CD4-positive, alpha-beta T cell treated with Interleukin-4 for 1 hour (primary cell): ENCODE measurements at places on chromosomes 4 and X.

GRCh38 chr4:109027016-109027500 is 264.2 kb upstream of the ETNPPL start:
- no peak for DNase-seq

DNA sequence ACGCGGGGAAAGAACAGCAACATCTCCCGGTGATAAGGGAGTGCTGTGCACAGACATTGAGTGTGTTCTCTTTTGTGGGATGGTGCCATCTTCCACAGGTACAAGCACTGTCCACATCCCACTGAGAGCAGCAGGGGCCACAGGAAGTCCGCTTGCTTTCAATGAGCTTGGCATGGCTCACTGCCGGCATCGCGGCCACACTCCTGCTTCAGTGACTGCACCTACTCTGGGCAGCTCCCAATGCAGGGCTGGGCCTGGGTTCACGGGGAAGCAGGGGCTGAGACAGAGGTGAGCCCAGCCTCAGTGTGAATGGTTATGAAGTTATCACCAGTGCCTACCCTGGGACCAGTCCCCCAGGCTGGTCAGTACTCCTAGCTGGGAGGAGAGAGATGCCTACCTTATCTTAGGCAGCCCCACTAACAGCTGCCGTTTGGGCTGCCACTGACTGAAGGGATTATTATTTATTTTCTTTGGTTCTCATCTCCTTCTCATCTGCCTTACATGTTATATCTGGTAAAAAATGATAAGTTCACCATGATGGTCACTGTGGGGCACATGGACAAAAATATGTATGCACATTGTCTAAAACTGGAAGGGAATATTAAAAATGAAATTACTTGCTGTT is 99.2 kb downstream of the MGST2 start:
- no peak for DNase-seq

DNA sequence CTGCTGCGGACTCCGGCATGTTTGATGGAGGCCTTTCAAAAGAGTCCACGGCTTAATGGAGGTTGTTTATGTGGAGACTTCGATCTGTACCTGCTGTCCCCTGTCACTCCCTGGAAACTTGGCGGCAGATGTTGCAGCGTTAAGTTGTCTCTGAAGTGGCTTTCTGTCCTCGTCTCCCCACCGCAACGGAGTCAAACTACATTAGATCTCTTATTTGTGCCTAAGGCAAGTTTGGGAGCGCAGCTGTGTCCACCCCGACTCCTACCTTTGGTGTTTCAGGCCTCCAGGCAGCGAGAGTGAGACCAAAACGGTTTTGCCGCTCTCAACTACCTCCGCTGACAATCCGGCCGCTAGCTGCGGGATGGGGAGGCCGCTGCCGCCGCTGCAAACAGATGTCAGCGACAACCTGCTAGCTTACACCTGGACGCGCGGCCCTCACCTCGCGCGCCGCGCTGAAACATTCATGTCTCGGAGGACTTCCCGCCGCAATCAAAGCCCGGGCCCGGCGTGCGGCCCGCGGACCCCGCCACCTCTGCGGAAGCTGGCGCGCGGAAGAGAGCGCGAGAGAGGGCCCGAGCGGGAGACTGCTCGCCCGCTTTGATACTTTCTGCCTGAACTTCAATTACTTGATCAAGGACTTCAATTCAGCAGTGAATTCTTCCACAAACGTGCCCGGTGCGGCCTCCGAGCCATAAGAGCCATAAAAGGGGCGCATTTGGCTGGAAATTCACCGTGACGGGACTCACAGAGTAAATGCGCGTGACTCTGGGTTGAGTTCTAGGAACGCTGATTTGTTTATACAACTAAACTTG is 108.4 kb downstream of the ANTXR2 start:
- no peak for DNase-seq

GRCh38 chr4:107468812-107469211 is 251.2 kb downstream of the PAPSS1 start:
- no peak for DNase-seq

GRCh38 chrX:149312988-149313387 is 192.1 kb downstream of the IDS start:
- no peak for DNase-seq

DNA sequence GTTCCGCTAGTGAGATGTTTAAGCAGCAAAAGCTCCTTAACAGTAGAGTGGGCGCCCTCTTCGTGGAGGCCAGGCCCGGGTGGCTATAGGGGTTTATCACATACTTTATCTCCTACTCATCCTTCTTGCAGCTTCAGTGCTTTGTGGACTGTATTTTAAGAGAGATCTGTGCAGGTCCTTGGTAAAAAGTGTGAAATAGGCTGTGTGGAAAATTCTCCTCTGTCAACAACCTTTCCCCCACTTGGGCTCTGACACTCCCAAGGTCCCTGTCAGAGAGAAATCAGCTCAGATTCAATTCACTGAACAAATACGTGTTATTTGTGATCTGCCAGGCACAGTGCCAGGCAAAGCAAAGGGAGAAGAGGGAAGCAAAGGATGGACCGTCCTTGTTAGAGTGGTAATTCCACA is 214.3 kb upstream of the PPARGC1A start:
- no peak for DNase-seq

- no peak for DNase-seq
These were observed 230.1 kb downstream of the OPHN1 start for GRCh38 chrX:68203211-68203610.
